ENCODE measurements at places on chromosomes 12 and 14.

GRCh38 chr12:92729773-92730305 lies 27.1 kb downstream of the PLEKHG7 start:
- no peak for DNase-seq

DNA sequence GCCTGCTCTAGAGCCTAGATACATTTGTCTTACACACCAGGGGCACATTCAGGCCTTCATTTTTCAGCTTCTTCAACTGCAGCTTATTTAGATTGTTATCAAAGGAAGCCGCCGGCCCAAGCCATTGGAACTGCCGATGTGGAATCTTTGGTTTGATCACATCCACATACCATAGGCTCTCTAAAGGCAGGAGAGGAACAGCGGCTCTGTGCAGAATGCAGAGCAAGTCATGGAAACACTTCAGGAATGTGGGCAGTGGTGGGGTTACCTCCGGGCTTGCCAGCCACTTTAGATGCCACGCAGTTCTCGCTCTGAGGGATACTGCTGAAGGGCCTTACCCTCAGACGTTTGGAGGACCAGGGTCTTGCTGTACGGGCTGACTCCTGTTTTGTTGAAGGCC lies 53.4 kb upstream of the PYGL start:
- no peak for DNase-seq

- DNase-seq, result no peak
Measured at GRCh38 chr12:111685322-111685810, 390 bp downstream of the BRAP start.

GRCh38 chr12:111467092-111467856 lies 61.6 kb downstream of the SH2B3 start:
- DNase-seq, result no peak

DNA sequence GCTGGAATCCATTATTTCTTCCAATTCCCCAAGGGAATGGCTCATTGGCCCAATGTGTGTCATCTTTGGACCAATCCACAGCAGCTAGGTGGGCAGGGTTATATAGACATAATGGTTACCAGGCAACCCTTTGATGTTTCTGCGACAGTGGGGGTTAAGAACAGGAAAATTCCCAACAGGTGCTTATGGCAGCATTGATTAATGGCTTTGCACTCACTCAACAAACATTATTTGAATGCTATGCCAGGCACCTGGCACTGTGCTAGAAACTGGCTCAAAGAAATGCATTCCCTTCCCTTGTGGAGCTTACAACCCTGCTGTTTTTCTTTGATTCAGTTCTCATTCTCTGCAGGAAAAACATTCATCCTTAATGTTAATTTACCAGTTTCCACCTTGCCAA lies 1221.0 kb downstream of the AACS start:
- DNase-seq, result no peak

DNA sequence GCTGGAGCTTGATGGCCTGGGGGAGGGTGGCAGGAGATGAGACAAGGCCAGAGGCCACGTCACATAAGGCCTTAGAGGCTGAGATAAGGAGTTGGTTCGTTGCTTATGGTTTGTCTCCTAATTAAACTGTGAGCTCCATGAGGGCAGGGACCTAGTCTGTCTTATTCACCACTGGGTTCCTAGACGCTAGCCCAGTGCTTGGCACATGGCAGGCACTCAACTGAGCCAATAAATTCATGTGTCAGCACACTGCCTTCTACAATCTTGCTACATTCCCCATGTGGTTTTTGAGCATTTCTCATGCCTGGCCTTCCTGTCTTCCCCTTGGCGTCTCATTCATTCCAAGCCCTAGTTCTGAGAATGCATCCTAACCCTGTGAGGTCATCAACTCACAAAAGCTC lies 92.5 kb upstream of the MED13L start:
- no peak for DNase-seq

DNA sequence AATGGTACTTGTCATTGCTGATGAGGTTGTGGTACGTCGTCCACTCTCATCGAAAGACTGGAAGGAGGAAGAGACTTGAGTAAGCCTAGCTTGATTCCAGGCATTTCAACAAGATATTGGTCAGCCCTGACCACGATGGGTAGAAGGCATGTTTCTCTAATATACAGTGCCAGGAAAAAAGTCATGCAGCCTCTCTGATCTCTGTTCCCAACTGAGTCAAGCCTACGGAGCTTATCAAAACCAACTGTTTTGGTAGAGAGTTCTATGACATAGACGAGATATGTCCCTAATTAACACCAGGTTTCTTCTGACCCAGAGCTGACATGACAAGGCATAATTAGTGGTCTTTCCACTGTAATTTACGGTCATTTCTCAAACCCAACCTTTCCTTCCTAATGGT lies 58.5 kb downstream of the NIN start:
- no peak for DNase-seq

GRCh38 chr12:11710431-11710830 lies 61.0 kb downstream of the ETV6 start:
- no peak for DNase-seq

- DNase-seq, result peak; percentile 54
Measured at GRCh38 chr12:122204167-122205052, 901 bp downstream of the B3GNT4 start.

GRCh38 chr14:60721326-60722106 lies 2.6 kb downstream of the SIX4 start:
- peak; percentile 63 for DNase-seq

- DNase-seq, result no peak
Measured at GRCh38 chr14:26255213-26255612, 342.6 kb downstream of the NOVA1 start.

DNA sequence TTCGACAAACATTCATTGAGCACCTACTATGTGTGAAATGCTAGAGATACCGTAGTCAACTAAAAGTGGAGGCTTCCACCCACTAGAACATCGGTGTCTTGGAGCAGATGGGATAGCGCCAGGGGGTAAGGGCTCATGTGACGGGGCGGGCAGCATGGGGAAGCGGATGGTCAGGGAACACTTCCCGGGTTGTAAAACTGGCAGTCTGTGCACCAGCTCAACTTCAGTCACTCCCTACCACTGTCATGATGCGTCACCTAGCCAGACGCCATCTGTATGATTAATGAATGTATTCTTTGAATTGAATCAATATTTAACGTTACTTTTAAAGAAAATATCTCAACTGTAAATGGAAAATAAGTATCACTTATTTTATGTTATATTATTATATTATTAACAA lies 93.5 kb downstream of the PIWIL1 start:
- DNase-seq, result no peak

DNA sequence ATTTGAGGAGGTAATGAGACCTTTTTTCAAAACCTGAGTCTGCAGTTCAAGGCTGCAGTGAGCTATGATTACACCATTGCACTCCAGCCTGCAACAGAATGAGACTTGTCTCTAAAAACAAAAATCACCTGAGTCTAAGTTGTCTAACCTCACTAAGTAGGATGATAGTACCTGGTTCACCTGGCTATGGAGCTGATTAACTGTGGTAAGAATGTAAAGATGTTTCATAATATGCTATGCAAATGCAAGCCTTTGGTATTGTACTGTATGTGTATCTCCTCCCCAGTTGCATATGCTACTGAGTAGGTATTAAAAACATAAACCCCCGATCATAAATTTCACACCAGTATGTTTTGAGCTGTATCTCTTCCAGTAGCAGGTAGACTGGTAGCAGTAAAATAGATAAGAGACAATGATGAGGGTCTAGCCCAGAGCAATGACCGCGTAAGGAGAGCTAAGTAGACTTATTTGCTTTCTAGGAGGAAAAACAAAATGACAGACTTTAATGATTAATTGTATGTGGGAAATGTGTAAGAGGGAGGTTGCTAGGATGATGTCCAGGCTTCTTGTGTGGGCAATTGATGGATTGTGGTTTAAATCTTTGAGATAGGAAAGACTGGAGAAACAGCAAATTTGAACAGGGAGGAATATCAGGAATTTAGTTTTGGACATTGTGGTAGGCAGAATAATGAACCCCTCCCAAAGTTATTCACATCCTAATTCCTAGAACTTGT lies 41.6 kb upstream of the EGLN3 start:
- no peak for DNase-seq

- no peak for DNase-seq
Measured at GRCh38 chr12:75337905-75338304, 3.4 kb downstream of the GLIPR1L1 start.

DNA sequence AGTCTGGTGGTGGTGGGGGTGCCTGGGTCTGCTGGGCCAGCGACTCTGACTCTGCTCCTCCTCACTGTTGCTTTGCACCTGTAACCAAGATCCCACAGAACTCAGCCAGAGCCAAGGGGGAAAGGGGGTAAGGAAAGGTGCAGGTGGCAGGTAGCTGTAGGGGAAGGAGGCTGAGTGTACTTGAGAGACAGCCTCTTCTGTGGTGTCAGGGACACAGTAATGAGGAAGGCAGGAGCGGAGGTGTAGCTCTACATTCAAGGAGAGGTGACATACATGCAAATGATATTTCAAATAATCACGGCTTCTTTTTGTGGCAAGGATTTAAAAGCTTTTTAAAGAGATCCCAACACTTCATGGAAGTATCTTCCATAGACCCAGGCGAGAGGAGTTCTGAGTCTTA lies 23.4 kb downstream of the TESPA1 start:
- DNase-seq, result no peak

DNA sequence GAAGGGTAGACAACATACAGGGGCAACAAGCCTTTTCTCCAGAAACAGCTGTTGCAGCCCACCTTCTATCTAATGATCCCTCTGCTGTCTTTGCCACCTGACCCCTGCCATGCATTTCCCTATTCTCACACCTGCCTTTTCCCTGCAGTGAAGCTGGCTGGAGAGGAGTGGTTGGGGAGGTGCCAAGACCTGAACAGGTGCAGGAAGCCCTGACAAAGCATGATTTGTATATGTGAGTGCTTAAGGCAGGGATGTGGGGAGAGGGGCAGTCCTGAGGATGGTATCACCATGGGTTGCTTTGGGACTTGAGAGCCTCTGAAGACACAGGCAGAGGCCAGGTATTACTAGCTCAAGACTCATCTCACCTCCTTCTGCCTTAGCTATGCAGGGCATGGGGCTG lies 2.9 kb upstream of the PFDN5 start:
- no peak for DNase-seq

DNA sequence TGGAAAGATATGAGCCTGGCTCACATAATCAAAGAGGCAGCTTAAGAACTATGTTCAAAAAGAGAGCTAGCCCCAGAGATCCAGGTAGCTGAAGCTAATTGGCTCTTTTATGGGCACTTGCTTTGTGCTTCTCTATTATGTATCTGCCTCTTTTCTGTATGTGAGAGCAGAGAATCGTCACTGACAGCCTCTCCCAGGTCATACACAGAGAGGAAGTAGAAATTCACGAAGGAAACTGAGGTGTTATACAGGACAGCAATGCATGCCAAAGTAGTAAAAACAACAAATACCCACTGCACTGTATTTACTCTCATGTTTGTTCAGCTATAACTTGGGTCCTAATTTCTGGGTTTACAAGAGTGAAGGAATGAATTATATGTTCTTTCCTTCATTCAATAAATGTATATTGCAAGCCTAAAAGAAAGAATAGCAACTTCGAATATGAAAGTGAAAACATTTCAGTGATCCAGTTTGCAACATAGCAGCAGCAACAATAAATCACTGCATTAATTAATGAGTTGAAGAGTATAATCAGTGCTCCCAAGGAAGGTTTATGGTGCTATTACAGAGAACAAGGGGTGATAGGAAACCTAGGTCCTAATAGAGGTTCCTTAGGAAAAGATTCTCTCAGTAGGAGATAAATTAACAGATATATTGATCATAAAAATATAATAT lies 47.1 kb upstream of the ATXN7L3B start:
- DNase-seq, result no peak

- no peak for DNase-seq
Measured at GRCh38 chr14:61119006-61119405, 138.0 kb downstream of the SLC38A6 start.

DNA sequence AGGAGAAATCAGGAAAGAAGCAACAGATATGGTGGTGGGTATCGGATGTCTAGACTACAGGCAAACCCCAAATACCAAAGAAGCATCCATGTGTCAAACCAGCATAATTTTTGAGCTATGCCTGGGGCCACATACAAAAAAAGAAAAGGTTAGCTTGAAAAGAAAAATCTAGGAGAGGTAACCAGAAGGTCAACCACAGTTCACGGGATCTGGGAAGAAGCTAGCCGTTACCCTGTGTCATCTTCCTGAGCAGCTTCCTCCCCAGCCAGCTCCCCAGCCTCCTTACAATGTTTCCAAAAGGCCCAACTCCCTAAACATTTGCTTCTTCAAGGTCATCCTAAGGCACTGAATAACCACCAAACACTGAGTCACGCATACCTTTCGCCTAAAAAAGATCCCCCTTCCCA lies 3.1 kb downstream of the SINHCAF start:
- DNase-seq, result no peak

GRCh38 chr14:92425101-92425500 lies 88.5 kb upstream of the RIN3 start:
- DNase-seq, result no peak

GRCh38 chr12:111408686-111409402 lies 3.1 kb downstream of the SH2B3 start:
- no peak for DNase-seq

GRCh38 chr12:65106948-65107347 lies 14.2 kb downstream of the WIF1 start:
- DNase-seq, result no peak

DNA sequence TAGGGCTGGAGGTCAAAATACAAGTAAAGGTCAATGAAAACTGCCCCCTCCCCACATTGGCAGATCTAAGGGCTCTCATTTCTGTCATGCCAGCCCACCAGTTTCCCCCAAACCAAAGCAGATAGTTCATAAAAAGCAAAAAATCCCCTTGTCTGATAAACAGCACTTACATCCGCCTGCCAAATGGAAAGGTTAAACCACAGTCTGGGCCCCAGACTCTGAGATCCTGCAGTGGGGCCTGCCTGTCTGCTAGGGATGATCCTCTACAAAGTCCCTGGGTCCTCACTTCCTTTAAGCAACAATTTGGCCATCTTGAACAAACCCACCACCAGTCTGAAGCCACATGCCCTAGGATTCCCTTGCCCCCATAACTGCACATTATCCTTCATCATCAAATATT lies 9.7 kb upstream of the RPS26 start:
- no peak for DNase-seq

- DNase-seq, result no peak
Measured at GRCh38 chr12:32261638-32262037, 137.7 kb upstream of the FGD4 start.

DNA sequence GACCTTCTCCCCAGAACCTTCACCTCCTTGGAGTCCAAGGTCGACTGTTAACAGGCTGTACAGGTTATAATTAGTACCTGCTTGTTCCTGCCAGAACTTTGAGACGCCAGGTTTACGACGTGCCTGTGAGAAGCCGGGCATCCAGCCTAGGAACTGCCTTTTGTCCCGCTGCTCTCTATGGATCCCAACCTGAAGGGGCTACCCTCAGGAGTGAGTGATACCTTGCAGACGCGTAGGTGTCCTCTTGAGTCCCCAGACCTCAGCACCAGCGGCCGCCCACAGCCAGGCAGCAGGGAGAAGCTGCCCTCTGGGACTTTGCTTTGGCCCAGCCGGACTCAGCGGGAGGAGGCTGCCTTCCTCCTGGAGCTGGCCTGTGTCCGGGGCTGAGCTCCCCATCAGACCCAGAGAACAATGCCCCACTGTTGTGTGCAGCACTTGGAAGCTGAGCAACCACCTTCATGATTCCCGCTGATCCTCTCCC lies 16.2 kb downstream of the SYNE3 start:
- DNase-seq, result no peak
